ENCODE measurements at places on chromosomes 4 and X. TPM values are rescaled to one million over a fixed set of nuclear protein-coding genes. Genes with fewer than 3 reads are reported as not detected.

DNA sequence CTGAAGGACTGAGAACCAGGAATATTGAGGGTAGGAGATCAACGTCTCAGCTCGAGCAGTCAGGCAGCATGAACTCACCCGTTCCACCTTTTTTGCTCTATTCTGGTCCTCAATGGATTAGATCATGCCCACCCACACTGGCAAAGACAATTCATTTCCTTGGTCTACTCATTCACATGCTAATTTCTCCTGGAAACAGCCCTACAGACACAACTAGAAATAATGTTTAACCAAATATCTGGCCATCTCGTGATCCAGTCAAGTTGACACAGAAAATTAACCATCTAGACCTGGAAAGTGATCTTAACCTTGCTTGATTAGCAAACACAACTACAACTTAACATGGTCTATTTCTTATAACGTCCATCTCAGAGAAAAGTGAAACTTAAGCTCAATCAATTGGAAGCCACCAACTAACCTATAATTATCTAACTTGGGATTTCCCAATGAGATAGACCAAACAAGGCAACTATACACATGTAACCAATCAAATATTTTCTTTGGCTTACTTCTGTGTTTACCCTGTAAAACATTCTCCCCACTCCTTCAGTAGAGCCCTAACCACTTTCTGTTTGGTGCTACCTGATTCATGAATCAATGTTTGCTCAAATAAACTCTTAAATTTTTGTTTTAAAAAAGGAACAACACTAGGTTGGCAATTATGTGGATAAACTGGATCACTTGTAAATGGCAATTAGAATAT, 69.7 kb upstream of the MAMLD1 start:
- H3K4me1 ChIP-seq, result no peaks in the 10 kb centered on the region
- no peak for DNase-seq
- H3K36me3 ChIP-seq, result no peaks in the 10 kb centered on the region
- H3K4me3 ChIP-seq, result no peak overlapping the region
- H3K27ac ChIP-seq, result no peak overlapping the region
- no peaks in the 10 kb centered on the region for H3K27me3 ChIP-seq

REPS2 gene
- total RNA-seq, result 14.1 TPM

- H3K4me3 ChIP-seq, result no peak overlapping the region
- H3K4me1 ChIP-seq, result no peaks in the 10 kb centered on the region
Measured at GRCh38 chrX:76398970-76399369, 28.5 kb upstream of the MAGEE1 start.

GRCh38 chr4:186798951-186799659, 75.4 kb upstream of the FAT1 start:
- no peaks in the 10 kb centered on the region for H3K36me3 ChIP-seq
- no peaks in the 10 kb centered on the region for H3K27me3 ChIP-seq
- H3K27ac ChIP-seq, result no peak overlapping the region
- no peak overlapping the region for H3K4me3 ChIP-seq

- H3K36me3 ChIP-seq, result no peaks in the 10 kb centered on the region
- no peak for DNase-seq
- no peaks in the 10 kb centered on the region for H3K4me1 ChIP-seq
- H3K4me3 ChIP-seq, result peak overlapping the region; percentile 36
Measured at GRCh38 chrX:136780241-136780640, 491 bp downstream of the ARHGEF6 start.

PHKA1 gene
- total RNA-seq, result 5.9 TPM

DNA sequence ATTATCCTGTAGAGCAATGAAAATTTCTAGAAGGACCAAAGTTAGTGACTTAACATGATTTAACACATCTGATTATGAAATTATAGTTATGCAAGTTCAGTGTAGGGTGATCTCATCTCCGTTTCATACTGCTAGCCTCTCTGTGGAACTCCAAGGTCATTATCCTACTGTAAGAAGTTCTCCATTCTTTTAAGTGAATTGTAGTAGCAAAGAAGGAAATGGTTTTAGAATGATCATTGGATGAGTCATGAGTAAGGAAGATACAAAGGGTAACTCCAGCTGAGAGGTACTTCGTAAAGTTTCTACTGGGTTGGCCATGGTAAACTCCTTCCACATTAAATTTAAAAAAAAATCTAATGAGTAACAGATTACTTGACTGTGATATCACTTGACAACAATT, 215.0 kb upstream of the GIMD1 start:
- no peaks in the 10 kb centered on the region for H3K4me1 ChIP-seq
- no peak for DNase-seq
- no peak overlapping the region for H3K4me3 ChIP-seq

ATP1B4 gene
- total RNA-seq, result 0.90 TPM

DNA sequence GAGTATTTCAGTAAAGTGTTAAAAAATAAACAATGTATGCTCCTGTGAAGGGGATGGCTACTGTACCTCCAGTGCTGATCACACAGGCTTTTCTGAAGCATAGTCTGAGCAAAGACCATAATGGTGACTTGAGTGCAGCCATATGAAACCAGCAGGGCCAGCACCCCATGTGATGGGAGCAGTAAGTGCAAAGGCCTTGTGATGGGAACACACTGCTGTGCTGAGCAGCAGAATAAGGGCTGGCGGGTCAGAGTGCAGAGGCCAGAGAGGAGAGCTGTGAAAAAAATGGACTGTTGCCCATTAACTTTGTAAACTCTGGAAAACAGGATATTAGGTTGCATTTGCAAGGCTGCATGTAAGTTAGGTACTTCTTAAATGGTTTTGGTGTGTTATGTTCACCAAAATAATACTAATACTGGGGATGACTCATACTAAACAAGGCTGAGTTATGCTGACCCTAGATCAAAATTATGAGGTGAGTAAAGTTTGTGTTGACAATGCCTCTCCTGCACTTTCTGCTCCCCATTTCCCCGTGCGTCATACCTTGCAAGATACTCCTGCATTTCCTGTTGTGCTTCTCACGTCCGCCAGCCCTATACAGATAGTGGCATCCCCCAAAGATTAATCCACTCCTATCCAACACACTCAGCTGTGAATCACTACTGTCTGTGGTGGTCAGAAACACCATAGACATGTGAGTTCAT, 67.0 kb upstream of the FAM9A start:
- no peaks in the 10 kb centered on the region for H3K27me3 ChIP-seq
- H3K36me3 ChIP-seq, result no peaks in the 10 kb centered on the region
- H3K27ac ChIP-seq, result no peak overlapping the region

CT45A1 gene
- not detected for total RNA-seq

REELD1 gene
- 0.71 TPM for total RNA-seq

AMBN gene
- total RNA-seq, result not detected
